Bone marrow (tissue), 2 donors: ENCODE measurements at places on chromosomes 1 and 21.

DNA sequence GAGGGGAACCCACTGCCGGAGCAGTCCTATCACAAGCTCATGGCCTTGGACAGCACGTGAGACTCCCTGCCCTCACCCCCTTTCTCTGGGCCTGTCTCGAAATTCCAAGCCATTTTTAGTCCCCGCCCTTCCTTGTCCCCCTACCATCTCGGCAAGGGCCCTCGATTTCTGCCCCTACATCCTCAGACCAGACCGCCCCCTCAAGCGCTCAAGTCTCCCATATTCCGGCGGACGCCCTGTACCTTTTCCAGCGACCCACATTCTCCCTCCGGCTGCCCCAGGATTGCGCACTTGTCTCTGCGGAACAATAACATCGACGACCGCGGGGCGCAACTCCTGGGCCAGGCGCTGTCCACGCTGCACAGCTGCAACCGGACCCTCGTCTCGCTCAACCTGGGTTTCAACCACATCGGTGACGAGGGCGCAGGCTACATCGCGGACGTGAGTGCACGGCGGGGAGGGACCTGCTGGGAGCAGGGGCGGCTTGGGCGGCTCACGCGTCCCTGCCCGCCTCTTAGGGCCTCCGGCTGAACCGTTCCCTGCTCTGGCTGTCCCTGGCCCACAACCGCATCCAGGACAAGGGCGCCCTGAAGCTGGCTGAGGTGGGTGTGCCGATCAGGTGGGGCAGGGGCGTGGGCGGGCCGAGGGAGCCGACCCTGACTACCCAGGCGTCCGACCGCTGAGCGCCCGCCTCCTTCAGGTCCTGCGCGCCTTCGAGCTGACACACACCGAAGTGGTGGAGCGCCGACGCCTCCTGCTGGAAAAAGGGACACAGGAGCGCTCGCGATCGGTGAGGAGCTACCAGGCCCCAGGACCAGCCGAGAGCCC, 7.0 kb downstream of the LRRC71 start:
- peak; percentile 65 for DNase-seq

- DNase-seq, result no peak
These were observed 37.6 kb downstream of the TOR3A start for GRCh38 chr1:179119513-179119912.

GRCh38 chr1:173427146-173428054, 49.7 kb upstream of the PRDX6 start:
- DNase-seq, result no peak

- no peak for DNase-seq
These were observed 116.0 kb downstream of the TTLL7 start for GRCh38 chr1:83882906-83883305.

DNA sequence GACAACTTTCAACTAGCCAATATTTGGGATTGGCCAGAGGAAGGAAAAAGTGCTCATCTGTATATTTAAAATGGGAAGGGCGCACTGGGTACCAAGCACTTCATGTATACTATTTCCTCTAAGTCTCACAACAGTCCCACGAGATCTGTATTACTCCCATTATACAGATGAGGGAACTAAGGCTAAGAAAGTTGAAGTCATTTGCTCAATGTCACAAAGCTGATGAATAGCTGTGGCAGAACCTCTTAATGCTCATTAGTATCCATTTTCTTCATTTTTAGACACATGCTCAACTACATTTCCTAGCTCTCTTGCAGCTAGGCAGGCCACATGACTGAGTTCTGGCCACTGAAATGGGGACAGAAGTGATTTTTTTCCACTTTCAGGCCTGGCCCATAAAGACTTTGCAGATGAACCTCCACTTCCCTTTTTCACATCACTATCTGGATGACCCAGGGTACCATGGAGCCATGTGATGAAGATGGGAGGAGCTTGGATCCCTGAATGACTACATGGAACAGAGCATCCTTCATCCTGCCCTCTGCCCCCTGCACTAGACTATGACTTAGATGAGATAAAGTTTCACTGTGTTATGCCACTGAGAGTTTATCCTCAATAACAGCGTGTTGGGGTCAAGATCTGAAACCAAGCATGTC, 31.8 kb downstream of the ATF3 start:
- DNase-seq, result no peak

GRCh38 chr1:153774780-153775457, at the start of gene SLC27A3:
TSS of gene SLC27A3 (plus strand) at chr1:153775407. CDS start at chr1:153775498, 91 bp downstream.
- DNase-seq, result no peak

GRCh38 chr1:235984041-235984825, 80.7 kb downstream of the NID1 start:
- no peak for DNase-seq

GRCh38 chr1:44608141-44608540, 66.1 kb downstream of the TMEM53 start:
- no peak for DNase-seq

GRCh38 chr21:42201615-42202161, 17.3 kb upstream of the ABCG1 start:
- no peak for DNase-seq

DNA sequence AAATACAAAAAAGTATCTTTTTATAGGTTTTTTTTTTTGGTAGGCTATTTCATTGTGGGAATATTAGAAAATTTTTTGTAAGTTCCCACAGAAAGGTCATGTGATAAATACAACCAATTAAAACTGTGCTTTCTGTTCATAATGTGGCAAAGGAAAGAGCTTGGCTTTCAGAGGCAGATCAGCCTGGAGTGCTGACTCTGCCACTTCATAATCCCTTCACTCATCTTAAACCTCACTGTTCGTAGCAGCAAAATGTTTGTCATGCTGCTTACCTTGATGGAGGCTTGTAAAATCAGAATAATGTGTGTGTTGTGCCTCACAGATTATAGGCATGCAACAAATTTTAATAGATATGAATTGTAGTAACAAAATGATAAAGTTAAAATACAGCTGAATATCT, 176.8 kb downstream of the ZP4 start:
- no peak for DNase-seq

- no peak for DNase-seq
These were observed 658.5 kb downstream of the USP25 start for GRCh38 chr21:16388291-16388690.

DNA sequence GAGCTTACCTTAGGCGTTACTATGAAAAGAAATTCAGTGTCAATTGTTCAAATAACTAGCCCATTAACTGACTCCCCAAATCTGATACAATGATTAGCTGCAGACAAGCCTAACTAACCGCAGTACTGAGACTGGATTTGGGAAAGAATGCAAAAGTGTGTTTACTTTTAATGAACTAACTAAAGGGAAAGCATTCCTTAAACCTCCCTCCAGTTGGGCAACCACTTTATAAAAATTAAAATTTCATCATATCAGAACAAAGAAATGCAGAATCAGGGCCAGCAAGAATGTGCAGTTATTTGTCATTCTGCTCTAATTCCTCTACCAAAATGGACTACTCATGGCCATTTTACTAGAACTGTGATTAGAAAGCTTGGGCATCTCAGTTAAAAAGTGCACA, 11.7 kb upstream of the NR5A2 start:
- no peak for DNase-seq

DNA sequence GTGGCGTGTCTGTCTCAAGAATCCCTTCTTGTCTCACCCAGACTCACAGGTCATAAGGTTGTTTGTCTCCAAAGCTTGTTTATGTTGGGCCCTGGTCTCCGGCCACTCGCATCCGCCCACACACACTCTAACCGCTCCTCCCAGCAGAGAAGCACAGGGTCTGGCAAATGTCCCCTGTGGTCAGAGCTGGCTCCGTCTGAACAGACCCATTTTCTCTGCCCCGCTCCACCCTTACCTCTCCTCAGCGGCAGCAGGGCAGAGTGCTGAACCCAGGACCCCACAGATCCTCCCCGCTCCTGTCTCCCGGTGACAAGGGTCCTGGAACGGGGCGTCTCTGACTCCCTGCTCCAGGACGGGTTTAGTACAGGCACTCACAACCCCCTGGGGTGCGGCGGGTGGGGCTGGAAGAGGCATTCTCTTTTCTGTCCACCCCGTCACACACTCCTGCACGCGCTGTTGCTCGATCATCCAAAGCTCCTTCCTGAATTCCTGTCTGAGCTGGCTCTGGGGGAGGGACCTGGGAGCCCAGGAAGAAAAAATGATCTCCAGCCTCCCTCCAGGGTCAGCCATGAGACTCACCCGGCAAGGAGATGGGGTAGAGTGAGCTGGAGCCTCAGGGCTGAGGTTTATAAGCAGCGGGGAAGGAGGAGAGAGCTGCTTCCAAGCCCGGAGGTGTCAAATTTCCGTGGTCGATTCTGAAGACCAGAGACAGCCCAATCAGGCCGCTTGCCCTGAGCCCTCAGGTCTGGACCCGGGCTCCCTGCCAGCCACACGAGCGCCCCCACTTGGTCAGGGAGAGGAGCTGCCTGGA, at the start of gene S100A13:
Gene S100A13 (minus strand): TSS at position 602 of the 811 bp plus-strand sequence. CDS start 1,033 bp downstream, outside the sequence.
- no peak for DNase-seq

GRCh38 chr1:207888652-207889051, 22.3 kb downstream of the CD34 start:
- no peak for DNase-seq

DNA sequence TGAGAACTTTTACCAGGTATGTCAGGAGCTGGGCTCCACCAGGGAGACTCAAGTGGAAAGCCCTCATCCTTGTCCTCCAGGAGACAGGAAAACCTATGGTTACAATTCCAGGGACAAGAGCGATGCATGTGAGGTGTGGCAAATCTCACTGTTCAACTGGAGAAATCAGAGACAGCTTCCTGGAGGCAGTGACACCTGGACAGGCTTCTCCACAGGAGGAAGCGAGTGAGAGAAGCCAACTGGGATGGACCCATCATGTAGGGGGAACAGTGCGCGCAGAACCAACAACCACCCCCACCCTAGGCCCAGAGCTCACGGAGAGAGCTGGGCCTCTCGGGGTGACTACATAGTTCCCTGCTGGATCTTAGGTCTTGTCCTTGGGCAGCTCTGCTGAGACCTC, 5.6 kb upstream of the SLX9 start:
- no peak for DNase-seq
